Activated CD4-positive, alpha-beta T cell treated with anti-CD3 and anti-CD28 coated beads, Interleukin-2, amount 10 ng/mL, durations not matched to agents 7 days and 5 days (primary cell): ENCODE measurements at places on chromosomes 4 and X. TPM values are rescaled to one million over a fixed set of nuclear protein-coding genes. Genes with fewer than 3 reads are reported as not detected.

- H3K27me3 ChIP-seq: no peaks in the 10 kb centered on the region
- H3K36me3 ChIP-seq: peaks cover 8% of the 10 kb centered on the region
- H3K4me3 ChIP-seq: peak overlapping the region; percentile 7
- peak; percentile 22 for DNase-seq
These were observed 45.8 kb upstream of the CLCN4 start for GRCh38 chrX:10110984-10111363.

- H3K4me1 ChIP-seq: no peaks in the 10 kb centered on the region
- no peaks in the 10 kb centered on the region for H3K27me3 ChIP-seq
- H3K4me3 ChIP-seq: no peak overlapping the region
- no peaks in the 10 kb centered on the region for H3K36me3 ChIP-seq
These were observed 12.5 kb downstream of the HS3ST1 start for GRCh38 chr4:11416071-11416766.

GRCh38 chr4:116880625-116881024 lies 204.8 kb downstream of the TRAM1L1 start:
- no peaks in the 10 kb centered on the region for H3K36me3 ChIP-seq
- no peaks in the 10 kb centered on the region for H3K4me1 ChIP-seq
- DNase-seq: no peak
- no peak overlapping the region for H3K27ac ChIP-seq
- H3K4me3 ChIP-seq: no peak overlapping the region
- H3K27me3 ChIP-seq: no peaks in the 10 kb centered on the region

- H3K27me3 ChIP-seq: no peaks in the 10 kb centered on the region
- H3K36me3 ChIP-seq: peaks cover 4% of the 10 kb centered on the region
- DNase-seq: no peak
- H3K4me3 ChIP-seq: no peak overlapping the region
These were observed 33.5 kb downstream of the TMEM164 start for GRCh38 chrX:110036162-110037033.

DNA sequence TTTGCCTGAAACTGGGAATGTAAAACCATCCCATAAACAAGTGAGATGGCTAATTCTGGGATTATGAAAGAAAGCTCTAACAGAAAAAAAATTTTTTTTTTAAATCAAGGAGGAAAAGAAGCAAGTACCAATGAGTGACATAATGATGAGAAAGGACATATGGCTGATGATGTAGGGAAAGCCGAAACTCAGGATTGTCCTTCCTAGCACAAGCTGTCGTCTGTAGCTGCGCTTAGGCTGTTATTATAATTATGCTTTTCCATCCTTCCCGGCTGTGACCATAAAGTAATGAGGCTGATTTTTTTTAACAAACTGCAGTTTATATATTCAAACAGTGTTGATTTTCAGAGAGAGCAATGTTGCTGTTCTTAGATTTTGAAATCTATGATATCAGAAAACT lies 209.8 kb upstream of the NOCT start:
- H3K4me3 ChIP-seq: no peak overlapping the region
- H3K27ac ChIP-seq: no peak overlapping the region
- no peaks in the 10 kb centered on the region for H3K4me1 ChIP-seq
- DNase-seq: no peak
- H3K27me3 ChIP-seq: peaks cover 21% of the 10 kb centered on the region
- H3K36me3 ChIP-seq: no peaks in the 10 kb centered on the region

DNA sequence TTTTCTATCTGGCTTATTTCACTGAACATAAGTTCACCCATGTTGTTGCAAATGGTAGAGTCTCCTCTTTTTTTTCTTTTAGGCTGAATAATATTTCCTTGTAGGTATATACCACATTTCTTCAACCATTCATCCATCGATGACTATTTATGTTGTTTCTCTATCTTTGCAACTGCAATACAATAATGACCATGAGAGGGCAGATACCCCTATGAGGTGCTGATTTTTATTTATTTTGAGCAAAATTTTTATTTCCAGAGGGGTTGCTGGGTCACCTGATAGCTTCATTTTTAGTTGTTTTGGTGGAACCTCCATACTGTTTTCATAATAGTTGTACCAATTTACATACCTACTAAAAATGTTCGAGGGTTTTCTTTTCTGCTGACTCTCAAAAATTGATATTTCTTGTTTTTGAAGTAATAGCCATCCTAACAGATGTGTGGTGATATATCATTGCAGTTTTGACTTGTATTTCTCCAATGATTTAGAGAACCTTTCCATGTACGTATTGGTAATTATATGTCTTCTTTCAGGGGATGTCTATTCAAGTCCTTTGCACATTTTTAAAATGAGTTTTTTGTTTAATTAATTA lies 1697.0 kb downstream of the PCDH7 start:
- no peak overlapping the region for H3K4me3 ChIP-seq
- no peaks in the 10 kb centered on the region for H3K4me1 ChIP-seq
- no peaks in the 10 kb centered on the region for H3K27me3 ChIP-seq

DNA sequence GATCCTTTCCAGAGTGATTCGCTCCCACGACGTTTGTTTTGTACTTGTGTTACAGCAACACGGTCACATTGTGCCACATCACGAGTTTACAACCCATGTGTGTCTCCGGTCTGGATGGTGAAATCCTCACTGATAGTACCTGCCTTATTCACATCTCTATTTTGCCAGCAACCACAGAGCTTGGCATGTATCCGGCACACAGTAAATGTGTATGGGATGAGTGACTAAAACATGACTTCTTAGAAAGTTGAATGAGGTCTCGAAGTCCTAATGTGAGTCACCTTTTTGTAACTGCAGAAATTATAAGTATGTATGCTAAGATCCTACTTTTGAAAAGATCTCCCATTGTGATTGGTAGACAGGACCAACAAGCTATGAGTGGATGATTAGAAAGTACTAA lies 7.5 kb downstream of the STOX2 start:
- no peak overlapping the region for H3K4me3 ChIP-seq
- no peaks in the 10 kb centered on the region for H3K36me3 ChIP-seq
- H3K27ac ChIP-seq: no peak overlapping the region
- no peaks in the 10 kb centered on the region for H3K4me1 ChIP-seq
- no peak for DNase-seq
- H3K27me3 ChIP-seq: peaks cover 31% of the 10 kb centered on the region

GRCh38 chr4:47590325-47590724 lies 105.2 kb downstream of the ATP10D start:
- H3K4me1 ChIP-seq: peaks cover 3% of the 10 kb centered on the region
- DNase-seq: no peak
- H3K27ac ChIP-seq: no peak overlapping the region
- peaks cover 3% of the 10 kb centered on the region for H3K36me3 ChIP-seq
- H3K27me3 ChIP-seq: no peaks in the 10 kb centered on the region
- H3K4me3 ChIP-seq: no peak overlapping the region

- DNase-seq: peak; percentile 98
- H3K36me3 ChIP-seq: no peaks in the 10 kb centered on the region
- peaks cover 15% of the 10 kb centered on the region for H3K4me1 ChIP-seq
- H3K4me3 ChIP-seq: peak within 1 kb of the TSS; percentile 79
- H3K27ac ChIP-seq: peak within 1 kb of the TSS; percentile 95
These were observed at the start of gene PPP2R3B for GRCh38 chrX:386768-387575. TSS of gene PPP2R3B (minus strand) at chrX:386907. CDS start at chrX:386691, 216 bp downstream.

GRCh38 chr4:11471618-11472017 lies 42.9 kb upstream of the HS3ST1 start:
- peaks cover 40% of the 10 kb centered on the region for H3K4me1 ChIP-seq
- H3K36me3 ChIP-seq: peaks cover 13% of the 10 kb centered on the region
- peak; percentile 79 for DNase-seq
- no peaks in the 10 kb centered on the region for H3K27me3 ChIP-seq
- H3K4me3 ChIP-seq: peak overlapping the region; percentile 69

- H3K4me3 ChIP-seq: no peak overlapping the region
- no peak for DNase-seq
- no peaks in the 10 kb centered on the region for H3K36me3 ChIP-seq
- H3K27ac ChIP-seq: no peak overlapping the region
These were observed 77.1 kb upstream of the ATXN3L start for GRCh38 chrX:13396924-13397323.

DNA sequence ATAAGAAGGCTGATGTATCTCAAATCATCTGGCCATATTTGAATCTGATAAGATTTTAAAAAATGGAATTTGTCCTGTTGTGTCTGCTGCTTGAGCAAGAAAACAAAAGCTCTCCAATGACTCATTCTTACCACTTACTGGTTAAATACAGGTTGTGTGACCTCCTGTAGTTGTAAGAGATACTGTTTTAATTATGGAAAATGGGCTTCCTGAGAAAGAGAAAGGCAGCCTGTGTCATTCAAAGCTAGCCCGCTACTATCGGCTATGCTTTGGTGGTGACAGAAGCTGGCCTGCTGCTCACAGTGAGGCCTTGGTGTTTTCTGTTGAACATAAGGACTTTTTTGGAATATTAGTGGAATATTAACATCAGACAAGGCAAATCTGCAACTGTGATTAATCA lies 1722.1 kb upstream of the PCDH10 start:
- H3K4me1 ChIP-seq: no peaks in the 10 kb centered on the region
- no peak for DNase-seq

GRCh38 chr4:145034727-145035211 lies 63.2 kb downstream of the ANAPC10 start:
- no peak for DNase-seq
- no peak overlapping the region for H3K27ac ChIP-seq
- H3K4me1 ChIP-seq: peaks cover 13% of the 10 kb centered on the region
- H3K36me3 ChIP-seq: peaks cover 33% of the 10 kb centered on the region
- no peak overlapping the region for H3K4me3 ChIP-seq
- no peaks in the 10 kb centered on the region for H3K27me3 ChIP-seq

- no peaks in the 10 kb centered on the region for H3K36me3 ChIP-seq
- H3K27ac ChIP-seq: no peak overlapping the region
- H3K27me3 ChIP-seq: peaks cover 7% of the 10 kb centered on the region
- H3K4me3 ChIP-seq: no peak overlapping the region
- no peaks in the 10 kb centered on the region for H3K4me1 ChIP-seq
These were observed 38.8 kb downstream of the DCLK2 start for GRCh38 chr4:150117094-150117493.

GRCh38 chr4:10738826-10739489 lies 54.4 kb upstream of the CLNK start:
- no peak overlapping the region for H3K4me3 ChIP-seq
- no peak overlapping the region for H3K27ac ChIP-seq
- H3K36me3 ChIP-seq: no peaks in the 10 kb centered on the region
- no peaks in the 10 kb centered on the region for H3K4me1 ChIP-seq
- no peak for DNase-seq

DNA sequence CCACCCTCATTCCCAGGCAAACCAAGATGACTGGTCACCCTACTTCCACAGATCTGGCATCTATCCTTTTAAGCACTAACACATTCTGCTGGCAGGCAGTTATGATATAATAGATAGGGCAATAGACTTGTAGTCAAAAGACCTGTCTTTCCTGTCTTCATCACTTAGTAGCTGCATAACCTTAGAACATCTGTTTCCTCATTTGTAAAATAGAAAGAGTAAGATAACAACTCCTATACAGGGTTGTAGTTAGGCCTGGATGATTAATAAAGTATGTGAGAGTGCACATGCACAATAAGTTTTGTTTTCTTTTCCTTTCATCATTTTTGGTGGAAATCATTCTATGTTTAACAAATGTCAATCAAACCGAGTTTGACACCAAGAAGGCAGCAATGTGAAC lies 72.1 kb downstream of the GPR82 start:
- no peak for DNase-seq
- no peaks in the 10 kb centered on the region for H3K27me3 ChIP-seq
- H3K36me3 ChIP-seq: peaks cover 4% of the 10 kb centered on the region
- H3K4me3 ChIP-seq: no peak overlapping the region
- no peak overlapping the region for H3K27ac ChIP-seq
- H3K4me1 ChIP-seq: peaks cover 20% of the 10 kb centered on the region

- H3K4me1 ChIP-seq: no peaks in the 10 kb centered on the region
- DNase-seq: no peak
- H3K27ac ChIP-seq: no peak overlapping the region
These were observed 102.6 kb upstream of the SLC4A4 start for GRCh38 chr4:71236226-71236625.

GRCh38 chrX:2585158-2585470 lies 84.3 kb upstream of the DHRSX start:
- no peak for DNase-seq
- no peaks in the 10 kb centered on the region for H3K36me3 ChIP-seq
- H3K27ac ChIP-seq: no peak overlapping the region
- peaks cover 7% of the 10 kb centered on the region for H3K4me1 ChIP-seq
- no peak overlapping the region for H3K4me3 ChIP-seq

DNA sequence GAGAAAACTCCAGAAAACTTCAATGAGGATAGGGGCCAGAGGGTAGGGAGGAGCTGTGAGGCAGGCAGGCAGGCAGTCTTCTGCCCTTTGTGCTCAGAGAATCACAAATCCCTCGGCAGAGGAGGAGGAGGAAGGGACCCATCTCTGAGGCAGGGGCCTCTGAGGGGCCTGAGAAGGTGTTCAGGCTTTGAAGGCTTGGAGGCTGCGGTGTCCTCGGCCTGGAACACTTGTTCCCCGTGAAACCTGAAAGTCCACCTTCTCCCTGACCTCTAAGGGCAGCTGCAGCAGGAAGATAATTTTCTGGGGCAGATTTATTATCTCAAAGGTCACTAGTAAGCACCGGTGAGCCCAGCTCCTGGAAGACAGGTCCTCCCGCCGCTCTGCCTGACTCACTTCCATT lies 200.3 kb upstream of the BCOR start:
- no peak overlapping the region for H3K27ac ChIP-seq
- H3K4me1 ChIP-seq: peaks cover 14% of the 10 kb centered on the region
- no peaks in the 10 kb centered on the region for H3K36me3 ChIP-seq
- H3K4me3 ChIP-seq: no peak overlapping the region
- no peak for DNase-seq

Gene MSANTD1
- total RNA-seq: 0.87 TPM

Gene RBM47
- total RNA-seq: 0.92 TPM

Gene BMP3
- total RNA-seq: not detected

Gene RAP2C
- total RNA-seq: 28.1 TPM

Gene RNF113A
- total RNA-seq: 30.4 TPM

Gene PARM1
- total RNA-seq: not detected

Gene GSX2
- total RNA-seq: not detected

Gene RNF212
- 3.2 TPM for total RNA-seq

Gene MTHFD2L
- 7.9 TPM for total RNA-seq

Gene TRO
- total RNA-seq: 0.54 TPM

Gene CD40LG
- total RNA-seq: 139 TPM

Gene SCML2
- total RNA-seq: 2.4 TPM
